CD4-positive, alpha-beta T cell treated with Interleukin-6 at 100 ng/mL for 8 hours (primary cell): ENCODE measurements at places on chromosomes 16 and 17.

- DNase-seq = no peak
Measured at GRCh38 chr16:73060892-73061490, 13.1 kb upstream of the ZFHX3 start.

- DNase-seq = no peak
Measured at GRCh38 chr16:55232822-55233221, 91.2 kb upstream of the IRX6 start.

DNA sequence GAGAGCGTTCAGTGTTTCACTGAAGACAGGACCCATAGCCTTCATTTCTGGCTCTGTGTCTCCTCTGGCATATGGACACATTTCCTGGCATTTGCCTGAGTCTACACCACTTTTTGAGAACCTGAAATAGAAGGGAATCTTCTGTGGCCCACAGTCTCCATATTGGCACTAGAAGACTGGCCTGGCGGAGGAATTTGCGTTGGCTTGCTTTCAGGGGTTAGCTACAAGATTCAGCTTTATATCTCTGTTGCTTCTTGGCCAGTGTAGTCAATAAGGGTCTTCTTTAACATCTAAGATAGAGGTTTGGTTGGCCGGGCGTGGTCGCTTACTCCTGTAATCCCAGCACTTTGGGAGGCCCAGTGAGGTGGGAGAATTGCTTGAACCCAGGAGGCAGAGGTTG lies 12.8 kb upstream of the CLEC18C start:
- DNase-seq = no peak

DNA sequence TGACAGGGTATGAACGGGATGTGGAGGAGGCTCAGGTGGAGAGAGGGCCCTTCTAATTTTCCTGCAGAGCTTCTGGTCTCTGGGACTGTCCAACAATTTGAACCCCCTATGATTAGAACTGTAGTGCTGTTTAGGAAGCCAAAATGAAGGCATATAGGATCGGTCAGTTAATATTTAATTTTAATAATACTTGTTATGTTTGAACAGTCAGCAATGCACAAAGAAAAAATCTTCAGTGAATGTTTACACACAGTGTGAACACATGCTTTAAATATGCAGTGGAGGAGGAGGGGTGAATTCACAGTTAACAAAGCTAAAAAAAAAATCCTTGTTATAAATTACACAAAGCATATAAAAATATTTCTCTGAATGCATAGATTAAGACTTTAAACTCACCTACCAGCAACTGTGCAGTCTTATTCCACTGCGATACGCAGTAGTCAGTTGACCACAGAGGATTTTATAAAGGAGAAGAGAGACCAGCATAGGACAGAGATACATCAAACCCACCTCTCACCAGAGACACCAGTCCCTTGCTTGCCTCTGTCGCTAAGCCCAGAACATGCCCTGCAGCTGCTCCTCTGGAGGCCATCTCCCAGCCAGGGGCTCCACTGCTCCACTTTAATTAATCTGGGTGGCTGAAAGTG lies 14.6 kb downstream of the ANKRD40 start:
- no peak for DNase-seq

DNA sequence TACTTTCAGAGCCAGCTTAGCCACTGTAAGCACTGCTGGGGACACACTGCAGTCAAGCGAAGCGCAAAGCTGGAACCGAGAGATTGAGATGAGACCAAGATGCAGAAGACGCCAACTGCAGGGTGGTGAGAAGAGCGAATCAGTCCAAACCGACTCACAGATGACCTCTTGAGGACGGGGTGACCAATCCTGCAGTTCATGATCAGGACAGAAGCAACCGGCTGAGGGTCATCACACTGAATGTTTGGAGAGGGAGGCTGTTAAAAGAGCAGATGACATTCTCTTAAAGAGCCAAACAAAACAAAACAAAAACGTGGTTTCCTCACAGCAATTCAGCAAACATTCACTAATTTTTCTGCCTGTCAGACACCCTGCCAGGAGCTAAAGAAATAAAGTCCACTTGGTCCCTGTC lies 8.5 kb downstream of the HASPIN start:
- DNase-seq = no peak

DNA sequence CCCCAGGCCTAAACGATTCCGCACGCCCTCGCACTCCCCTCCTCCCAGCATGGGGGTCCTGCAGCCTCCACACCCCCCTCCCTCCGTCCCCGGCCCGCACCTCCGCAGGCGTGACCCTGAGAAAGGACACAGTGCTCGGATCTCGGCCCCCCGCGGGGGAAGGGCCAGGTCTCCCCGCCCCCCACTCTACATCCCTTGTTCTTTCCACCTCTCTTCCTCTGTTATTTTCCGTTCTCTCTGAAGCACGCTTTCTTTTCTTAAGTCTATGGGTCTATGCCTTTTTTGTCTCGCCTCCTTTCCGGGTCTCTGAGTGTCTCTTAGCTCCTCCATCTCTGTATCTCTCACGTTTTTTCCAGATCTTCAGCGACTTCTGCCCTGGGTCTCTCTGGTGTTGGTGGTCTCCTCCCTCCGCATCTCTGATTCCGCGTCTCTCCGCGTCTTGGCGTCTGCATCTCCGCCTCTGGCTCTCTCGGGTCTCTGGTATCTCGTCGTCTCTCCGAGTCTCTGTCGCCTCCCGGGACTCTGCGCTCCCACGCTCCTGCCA lies 2.1 kb upstream of the HES7 start:
- no peak for DNase-seq

GRCh38 chr17:56206351-56206750 lies 53.1 kb downstream of the ANKFN1 start:
- DNase-seq = no peak

- no peak for DNase-seq
Measured at GRCh38 chr17:65208717-65209116, 71.5 kb downstream of the RGS9 start.

DNA sequence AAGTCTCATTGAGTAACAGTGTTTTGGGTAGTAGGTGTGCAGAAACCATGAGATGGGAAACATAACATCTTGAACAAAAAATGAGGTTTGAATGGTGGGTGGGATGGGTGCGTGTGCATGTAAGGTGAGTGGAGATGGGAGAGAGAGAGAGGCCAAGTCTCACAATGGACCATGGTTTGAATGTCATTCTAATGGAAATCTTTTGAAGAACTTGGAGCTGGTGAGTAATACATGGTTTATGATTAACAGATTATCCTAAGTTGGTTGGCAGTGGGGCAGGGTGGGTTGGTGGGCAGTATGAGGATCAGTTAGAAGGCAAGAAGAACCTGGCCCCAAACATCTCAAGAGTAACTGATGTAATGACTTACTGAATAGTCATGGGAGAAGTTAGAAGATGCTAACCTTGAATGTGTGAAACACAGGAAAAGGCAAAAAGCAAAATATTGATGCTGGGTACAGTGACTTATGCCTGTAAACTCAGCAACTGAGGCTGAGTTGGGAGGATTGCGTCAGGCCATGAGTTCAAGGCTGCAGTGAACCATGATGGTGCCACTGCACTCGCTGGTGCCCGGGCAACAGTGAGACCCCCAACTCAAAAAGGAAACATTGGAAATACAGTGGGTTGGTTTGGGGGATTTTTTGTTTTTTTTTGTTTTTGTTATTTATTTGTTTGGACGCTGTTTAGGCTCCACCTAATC lies 32.7 kb downstream of the ZNF207 start:
- DNase-seq = no peak

- no peak for DNase-seq
Measured at GRCh38 chr17:78041386-78042179, 83.1 kb downstream of the TNRC6C start.

DNA sequence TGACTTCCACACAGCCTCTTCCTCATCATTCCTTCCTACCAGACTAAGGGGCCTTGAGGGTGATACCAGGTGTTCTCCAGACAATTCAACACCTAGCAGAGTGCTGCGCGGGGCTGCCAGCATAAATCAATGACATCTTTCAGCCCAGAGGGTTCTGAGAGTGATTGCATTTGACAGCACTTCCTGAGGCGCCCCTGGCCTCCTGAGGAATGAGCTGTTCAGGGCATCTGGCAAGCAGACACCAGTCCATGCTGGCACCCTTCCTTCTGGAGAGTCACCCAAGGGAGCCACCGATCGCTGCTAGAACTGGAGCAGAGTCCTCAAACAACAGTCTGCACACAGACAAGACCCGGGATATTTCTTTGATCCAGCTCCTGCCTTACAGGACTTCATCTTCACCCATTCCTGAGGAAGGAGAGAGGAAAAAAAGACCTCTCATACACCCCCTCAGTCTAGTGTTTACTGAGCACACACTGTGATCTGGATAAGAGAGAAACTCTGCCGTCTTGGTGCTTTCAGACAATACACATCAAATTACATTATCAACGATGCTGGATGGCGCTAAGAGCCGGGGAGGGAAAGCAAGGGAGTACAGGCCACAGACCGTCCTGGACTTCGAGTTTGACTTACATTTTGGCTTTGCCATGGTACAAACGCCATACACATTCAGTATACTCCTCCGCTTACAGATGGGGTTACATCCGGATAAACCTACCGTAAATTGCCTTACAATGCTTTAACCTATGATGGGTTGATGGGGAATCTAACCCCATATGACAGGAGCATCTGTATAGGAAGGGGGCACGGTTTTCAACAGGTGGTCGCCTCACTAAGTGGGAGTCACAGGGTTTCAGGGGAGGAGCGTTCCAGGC lies 23.0 kb downstream of the NPTX1 start:
- DNase-seq = no peak

GRCh38 chr16:50666658-50667496 lies 14.2 kb downstream of the SNX20 start:
- peak; percentile 50 for DNase-seq

- DNase-seq = no peak
Measured at GRCh38 chr17:47847341-47848197, 3.4 kb downstream of the SP6 start.

DNA sequence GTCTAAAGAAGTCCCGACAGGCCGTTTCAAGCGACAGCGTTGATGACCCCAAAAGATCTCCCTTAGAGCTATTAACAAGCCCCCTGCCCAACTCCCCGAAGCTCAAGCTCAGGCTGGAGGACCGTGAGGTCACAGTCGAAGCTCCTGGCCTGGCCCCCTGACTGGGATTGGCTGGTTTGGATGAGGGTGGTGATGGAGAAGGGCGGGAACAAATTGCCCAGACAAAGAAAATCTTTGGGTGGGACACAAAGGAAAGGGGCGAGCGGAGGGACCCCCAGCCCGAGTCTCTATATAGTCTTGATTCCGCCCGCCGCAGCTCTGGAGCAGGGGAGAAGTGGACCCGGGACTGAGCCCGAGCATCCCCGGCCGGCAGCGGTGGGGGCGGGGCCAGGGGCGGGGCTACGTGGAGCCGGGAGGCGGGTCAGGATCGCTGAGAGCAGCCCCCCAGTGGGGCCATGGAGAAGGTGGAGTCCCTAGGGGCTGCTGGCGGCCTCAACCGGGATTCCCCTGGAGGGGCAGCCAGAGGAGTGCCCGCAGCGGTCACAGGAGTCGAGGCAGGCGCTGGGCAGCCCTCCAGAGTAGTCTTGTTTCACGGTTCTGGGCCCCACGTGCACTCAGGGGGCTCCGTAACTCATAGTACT lies 982 bp upstream of the NEURL4 start:
- peak; percentile 74 for DNase-seq

GRCh38 chr17:67489273-67489672 lies 112.2 kb downstream of the PITPNC1 start:
- no peak for DNase-seq

- DNase-seq = peak; percentile 43
Measured at GRCh38 chr17:19369846-19370492, 7.4 kb upstream of the B9D1 start.

GRCh38 chr17:54991567-54991966 lies 23.0 kb downstream of the STXBP4 start:
- no peak for DNase-seq

DNA sequence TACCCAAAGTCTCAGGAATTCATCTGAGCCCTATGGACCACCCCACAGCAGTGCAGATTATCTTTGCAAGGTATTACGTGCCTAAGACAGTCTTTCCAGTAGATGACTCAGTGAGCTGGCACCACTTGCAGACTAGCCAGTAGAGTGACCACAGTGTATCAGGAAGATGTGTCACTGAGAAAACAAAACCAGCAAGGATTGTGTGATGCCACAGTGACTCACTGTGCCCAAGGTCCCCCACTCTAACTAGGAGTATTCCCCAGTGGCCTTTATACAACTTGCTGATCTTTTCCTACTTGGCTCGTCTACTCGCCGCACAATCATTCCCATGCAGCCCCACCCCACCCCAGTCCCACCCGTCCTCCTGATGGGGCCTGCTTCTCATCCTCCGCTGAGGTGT lies 26.8 kb upstream of the PRKCA start:
- DNase-seq = no peak

GRCh38 chr17:61402978-61403800 lies 3.5 kb downstream of the TBX2 start:
- DNase-seq = no peak

GRCh38 chr17:34756637-34757021 lies 177.2 kb downstream of the TMEM132E start:
- DNase-seq = no peak

DNA sequence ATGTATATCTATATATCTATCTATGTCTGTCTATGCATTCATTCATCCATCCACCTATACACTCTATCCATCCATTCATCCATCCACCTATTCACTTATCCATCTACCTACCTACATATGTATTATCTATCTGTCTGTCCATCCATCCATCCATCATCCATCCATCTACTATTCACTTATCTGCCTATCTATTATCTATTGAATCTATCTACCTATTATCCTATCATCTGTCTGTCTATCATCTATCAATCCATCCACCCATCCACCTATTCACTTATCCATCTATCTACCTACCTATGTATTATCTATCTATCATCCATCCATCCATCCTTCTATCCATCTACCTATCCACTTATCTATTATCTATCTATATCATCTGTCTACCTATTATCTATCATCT lies 302.3 kb downstream of the SHISA9 start:
- DNase-seq = no peak

DNA sequence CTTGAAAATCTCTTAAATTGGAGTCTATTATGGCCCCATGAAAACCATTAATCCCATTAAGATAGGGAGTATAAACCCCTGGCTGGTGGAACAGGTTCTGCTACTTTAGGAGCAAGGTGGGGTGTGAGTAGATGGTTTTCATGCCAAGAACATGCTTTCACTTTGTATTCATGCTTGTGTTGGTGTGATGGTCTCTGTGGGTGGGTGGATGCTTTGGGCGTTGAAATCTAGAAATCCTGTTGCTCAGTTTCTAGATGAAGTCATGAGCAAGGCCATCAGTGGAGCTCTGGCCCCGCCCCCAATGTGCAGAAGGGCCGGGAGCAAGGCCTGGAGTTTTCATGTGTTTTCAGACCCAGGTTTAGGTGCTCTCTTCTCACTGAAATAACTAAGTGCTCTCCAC lies 20.1 kb downstream of the PLD6 start:
- no peak for DNase-seq

DNA sequence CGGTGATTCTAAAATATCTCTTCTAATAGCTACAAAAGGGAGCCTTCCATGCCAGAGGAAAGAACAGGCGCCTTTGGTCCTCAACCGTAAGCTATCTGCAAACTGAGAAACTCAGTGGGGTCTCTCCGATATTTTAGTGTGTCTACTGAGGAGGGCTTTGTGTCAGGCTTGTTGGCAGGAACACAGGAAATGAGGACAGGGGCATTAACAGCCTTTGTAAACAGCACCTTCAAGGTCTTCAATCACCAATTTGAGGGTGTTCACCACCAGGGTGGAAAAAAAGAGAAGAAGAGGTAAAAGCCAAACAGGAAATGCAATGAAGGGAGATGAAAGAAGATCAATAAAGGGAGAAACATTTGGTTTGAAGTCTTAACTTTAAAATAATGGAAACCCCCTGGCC lies 580.1 kb upstream of the SALL1 start:
- DNase-seq = no peak

- DNase-seq = no peak
Measured at GRCh38 chr17:78957128-78957527, 22.6 kb downstream of the LGALS3BP start.
